Stimulated activated CD4-positive, alpha-beta T cell treated with anti-CD3 and anti-CD28 coated beads, Interleukin-4, amount 100 ng/mL, for 1 hour (primary cell): ENCODE measurements at places on chromosomes 7 and 10.

DNA sequence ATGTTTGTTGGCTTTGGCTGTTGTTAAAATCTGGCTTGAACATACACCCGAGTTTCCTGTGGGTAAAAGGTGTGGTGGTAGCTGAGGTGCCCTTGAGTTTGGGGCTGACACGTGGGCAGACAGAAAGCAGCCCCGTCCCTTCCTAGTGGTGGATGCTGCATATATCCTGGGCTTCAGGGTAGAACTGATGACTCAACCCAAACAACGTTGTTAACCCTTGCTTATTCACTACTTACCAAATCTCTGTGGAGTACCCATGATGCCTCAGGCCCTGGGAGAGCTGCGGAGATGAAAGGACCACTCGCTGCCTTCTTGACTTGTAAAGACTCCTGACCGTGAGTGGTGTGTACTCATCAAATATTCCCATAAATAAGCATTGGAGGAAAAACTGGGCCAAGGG, 245.1 kb downstream of the RAB11FIP2 start:
- no peak for DNase-seq

GRCh38 chr10:100339236-100339635, 7.8 kb upstream of the SCD start:
- no peak for DNase-seq

- no peak for DNase-seq
These were observed 404.9 kb downstream of the GLRX3 start for GRCh38 chr10:130541090-130541489.

DNA sequence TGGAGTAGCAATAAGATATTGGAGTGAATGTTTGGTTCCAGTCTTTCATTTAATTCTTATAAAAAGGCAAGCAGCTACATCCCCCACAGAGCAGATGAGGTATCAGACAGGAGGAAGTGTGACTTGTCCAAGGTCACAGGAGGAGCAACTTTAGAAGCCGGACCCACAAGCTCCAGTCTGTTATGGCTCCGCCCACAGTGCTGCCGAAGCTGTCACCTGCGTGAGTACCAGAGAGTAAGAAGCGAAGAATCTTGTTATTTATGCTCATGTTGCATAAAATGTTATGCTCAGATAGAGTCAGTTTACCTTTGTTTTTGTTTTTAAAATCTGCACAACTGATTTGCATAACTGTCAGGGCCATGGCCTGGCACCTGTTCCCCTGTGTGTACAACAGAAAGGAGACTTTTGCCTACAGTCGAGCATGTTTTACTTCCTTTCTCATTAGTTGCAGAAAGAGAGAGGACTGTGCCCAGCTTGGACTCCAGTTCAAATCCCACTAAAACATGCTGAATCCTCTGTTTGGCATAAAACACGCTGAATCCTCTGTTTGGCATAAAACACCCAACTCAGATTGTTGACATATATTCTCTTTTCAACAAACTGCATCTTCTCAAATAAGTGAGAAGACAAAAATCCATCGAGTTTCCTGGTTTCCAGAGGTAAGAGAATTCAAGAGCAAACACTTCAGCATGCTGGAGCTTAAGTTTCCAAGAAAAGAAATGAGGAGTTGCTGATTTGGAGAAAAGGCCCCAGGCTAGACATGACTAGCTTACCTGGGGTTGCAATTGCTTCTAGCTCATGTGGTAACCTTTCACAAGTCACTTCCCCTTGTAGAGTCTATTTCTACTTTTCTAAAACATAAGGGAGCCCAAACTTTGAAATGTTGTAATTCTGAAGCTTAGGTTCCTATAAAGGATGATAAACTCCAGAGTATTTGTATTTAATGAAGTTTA, 409.8 kb upstream of the ZMIZ1 start:
- DNase-seq: no peak

GRCh38 chr7:23893942-23894891, 184.2 kb downstream of the STK31 start:
- DNase-seq: no peak
